ENCODE measurements at places on chromosomes 3 and 15.
A peak's percentile ranks its signal among the peaks of the same experiment; 100 is the strongest.

DNA sequence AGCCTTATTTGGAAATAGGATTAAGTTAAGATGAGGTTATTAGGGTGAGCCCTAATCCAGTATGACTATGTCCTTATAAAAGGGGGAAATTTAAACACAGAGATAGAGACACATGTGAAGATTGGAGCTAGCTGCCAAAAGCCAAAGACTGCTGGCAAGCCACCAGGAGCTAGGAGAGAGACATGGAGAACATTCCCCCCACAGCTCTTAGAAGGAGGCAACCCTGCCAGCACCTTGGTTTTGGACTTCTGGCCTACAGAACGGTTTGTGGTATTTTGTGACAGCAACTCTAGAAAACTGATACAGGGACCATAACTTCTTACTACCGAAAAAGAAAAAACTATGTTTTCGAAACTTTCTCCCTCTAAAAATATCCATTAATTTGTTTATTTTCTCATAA is 245.3 kb upstream of the RARB start:
- no peak for DNase-seq

DNA sequence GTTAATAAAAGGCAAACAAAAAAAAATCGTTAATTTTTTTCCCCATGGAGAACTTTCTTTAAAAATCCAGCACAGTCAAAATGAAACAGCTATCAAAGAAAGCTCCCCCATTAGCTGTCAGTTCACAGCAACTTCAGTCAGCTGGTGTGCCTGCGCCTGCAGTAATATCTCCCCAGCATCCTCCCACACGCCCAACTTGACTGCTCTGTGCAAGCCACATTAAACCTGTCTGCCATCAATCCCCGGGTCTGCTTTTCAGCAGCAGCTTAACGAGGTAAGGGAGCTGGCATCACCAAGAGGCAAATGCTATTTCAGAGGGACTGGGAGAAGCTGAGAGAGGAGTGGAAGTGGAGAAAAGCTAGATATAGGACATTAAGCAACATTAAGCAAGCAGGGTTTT is 337.5 kb downstream of the GAP43 start:
- DNase-seq, result no peak

- no peak for DNase-seq
Measured at GRCh38 chr3:7759630-7760029, 742.0 kb upstream of the LMCD1 start.

DNA sequence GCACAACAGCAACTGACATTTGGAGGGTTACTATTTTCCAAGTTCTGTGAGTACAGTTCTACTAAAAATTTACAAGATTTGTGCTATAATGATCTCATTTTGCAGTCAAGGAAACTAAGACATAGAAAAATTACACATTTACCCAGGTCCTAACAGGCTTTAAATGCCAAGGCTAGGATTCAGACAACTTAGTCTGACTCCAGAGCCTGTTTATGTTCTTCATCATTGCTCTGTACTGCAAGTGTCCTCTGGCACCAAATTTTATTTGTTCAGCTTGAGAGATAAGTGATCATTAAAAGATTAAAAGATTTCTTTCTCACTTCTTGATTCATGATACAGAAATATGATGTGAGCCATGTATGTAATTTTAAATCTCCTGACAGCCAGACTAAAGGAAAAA is 290.8 kb downstream of the UBE2E2 start:
- DNase-seq, result no peak

- DNase-seq, result peak; percentile 10
Measured at GRCh38 chr15:45377609-45378148, 665 bp downstream of the GATM start.

DNA sequence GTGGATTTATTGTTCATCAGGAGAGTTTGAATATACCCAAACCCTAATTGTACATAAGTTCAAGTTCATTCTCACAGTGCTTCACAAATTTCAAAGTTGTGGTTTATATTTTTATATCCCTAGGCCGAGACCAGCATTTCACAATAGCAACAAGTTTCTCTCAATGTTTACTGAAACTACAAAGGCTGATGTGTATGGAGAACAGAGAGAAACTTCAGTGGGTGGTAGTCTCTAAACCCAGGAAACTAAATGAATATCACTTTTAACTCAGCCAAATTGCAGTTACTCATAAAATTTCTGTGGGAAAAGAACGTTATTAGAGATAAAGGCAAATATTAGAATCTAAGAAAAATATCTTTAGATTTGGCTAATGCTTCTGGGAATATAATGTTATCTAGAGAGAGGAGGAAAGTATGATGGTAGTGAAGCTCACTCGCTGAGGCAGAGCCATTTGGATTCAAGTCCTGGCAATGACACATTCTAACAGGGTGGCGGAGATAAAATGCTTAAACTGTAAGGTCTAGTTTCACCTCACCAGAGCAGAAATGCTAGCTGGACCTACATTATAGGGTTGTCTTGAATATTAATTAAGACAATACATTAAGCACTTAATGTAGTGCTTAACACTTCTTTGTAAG is 514.8 kb downstream of the EPHA3 start:
- no peak for DNase-seq

GRCh38 chr15:62658498-62658897 is 384.0 kb upstream of the TPM1 start:
- DNase-seq, result no peak

DNA sequence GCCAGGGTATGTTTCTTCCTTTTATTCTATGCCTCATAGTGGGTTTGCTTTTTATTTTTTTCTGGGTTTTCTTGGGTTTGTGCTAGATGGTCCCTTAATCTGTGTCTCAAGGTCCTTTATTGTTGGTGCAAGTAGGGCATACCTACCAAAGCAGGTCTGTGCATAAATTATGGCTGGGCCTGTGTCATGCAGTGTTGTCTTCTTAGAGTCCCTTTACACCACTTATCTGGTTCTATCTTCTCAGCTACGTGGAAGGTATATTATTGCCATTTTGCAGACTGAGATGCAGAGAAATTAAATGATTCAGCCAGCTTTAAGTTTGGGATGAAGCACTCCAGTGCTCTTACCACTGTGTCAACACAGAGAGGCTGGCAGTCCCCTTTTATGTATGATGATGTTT is 293.5 kb upstream of the SOX2 start:
- no peak for DNase-seq

DNA sequence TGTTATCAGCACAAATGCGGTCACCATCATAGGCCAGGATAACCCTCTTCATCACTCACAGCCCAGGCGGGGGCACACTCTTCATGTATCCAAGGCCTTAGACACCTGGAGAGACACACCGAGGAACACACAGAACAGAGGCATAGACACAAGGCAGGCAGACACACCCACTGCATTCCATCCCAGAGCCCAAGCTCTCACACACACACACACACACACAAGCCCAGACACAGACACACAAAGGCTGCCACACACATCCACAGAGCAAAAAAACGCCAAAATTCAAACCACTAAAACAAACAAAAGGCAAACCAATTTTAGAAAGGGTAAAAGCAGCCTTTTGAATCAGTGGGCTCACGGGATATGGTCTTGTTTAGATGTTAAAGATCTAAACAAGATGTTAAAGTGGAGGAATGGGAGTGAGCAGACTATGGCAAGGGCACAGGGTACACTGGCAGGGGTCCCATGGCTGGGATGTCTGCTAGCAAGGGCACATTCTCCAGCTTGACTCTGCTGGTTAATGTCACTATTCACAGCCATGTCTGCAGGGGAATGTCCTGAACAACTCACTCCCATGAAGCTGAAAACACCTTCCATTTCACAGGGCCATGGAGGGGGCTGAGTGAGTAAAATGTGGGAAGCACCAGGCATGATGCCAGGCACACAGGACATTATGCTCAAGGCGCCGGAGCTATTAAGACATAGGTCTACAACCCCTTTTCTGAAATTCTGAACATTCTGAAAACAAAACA is 14.9 kb upstream of the CRABP1 start:
- DNase-seq, result no peak

DNA sequence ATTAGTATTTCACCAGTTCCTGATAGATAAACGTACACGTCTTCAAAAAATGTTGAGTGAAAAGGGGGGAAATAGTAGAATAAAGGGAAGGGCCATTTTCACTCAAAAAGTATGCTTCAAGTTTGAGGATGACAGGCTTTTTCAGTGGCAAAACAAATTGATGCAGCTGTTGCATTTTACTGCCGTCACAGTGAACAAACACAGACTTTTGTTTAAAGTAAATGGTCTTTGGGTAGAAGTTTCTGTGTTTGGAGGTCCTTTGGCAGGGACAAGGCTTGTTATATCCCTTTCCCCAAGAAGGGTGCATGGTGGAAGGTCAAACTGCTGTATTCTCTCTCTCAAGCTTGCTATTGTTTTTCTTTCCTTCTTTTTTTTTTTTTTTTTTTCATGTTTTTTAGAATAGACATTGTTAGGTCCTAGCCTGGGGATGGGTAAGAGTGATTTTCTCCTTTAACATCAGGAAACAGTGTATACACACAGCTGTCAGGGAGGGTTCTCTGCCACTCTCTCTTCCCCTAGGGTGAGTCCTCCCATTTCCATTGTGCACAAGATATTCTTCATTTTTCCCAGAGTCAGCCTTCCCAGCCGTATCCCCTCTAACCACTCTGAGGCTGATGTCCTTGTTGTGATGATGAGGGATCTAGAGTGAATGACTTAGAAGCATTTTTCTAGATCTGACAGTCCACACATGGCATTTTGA is 6.6 kb upstream of the SUCNR1 start:
- no peak for DNase-seq

DNA sequence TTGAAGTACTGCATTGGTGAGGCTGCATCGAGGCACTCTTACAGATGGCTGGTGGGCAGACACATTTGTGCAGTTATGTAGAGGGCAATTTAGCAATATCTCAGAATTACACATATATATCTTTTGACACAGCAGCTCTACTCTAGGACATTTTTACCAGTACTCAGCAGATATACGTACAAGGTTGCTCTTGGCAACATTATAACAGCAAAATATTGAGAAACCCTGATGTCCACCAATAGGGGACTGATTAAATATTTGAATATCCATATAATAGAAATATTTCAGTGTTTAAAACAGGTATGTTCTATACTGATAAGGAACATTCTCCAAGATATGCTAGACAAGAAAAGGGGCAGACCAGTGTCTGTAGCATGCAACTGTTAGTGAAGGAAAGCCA is 7.9 kb upstream of the FBXO22 start:
- DNase-seq, result no peak

GRCh38 chr3:126319701-126320295 is 37.4 kb downstream of the KLF15 start:
- DNase-seq, result no peak
